Activated naive CD4-positive, alpha-beta T cell treated with Interleukin-2 at 50 U/mL for 16 hours (primary cell): ENCODE measurements at places on chromosomes 2 and 18.

DNA sequence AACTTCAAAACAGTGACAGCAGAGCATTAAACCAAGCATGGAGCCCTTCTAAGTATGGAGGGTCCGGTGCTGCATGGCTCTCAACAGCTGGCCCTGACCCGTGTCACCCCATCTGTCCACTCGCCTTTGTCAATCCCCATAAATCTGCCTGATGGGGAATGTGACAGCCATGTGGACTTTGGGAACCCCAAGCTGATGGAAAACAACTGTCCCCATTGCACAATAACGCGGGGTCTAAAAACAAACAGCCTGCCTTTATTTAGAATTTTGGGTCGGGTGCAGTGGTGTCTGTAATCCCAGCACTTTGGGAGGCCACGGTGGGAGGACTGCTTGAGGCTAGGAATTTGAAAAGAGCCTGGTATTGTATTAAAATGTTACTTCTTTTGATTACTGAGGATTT is 17.1 kb upstream of the THADA start:
- DNase-seq, result no peak

GRCh38 chr18:73549236-73549635 is 598.4 kb downstream of the FBXO15 start:
- no peak for DNase-seq

DNA sequence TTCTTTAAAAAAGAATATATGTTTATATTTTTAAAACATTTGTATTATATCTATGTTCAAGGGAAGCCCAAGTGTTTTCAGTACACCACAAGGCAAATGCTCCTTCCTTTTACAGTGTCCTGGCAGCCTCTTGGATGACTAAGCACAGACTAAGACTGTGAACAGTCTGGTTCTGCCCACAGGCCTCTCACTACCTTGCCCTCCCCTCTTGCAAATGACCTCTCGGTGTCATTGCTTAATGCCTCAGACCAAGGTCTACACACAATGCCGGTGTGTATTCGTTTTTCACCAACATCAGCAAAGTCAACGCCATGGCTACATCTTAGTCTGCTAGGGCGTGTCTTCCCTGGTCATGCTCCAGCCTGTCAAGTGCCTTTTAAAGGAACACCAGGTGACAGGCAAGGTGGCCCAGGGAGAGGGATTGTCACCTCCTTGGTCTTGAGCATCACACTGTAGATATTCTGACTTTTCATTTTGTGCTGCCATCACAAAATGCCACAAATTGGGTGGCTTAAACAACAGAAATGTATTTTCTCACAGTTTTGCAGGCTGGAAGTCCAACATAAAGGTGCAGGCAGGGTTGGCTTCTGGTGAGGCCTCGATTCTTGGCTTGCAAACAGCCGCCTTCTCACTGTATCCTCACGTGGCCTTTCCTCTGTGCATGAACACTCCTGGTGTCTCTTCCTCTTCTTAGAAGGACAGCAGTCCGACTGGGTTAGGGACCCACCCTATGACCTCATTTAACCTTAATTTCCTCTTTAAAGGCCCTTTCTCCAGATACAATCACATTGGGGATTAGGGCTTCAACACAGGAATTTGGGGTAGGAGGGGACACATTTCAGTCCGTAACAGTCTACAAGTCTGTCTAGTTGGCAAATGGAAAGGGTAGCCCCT is 266.5 kb downstream of the KLHL29 start:
- DNase-seq, result no peak

GRCh38 chr2:86417961-86418360 is 23.2 kb upstream of the KDM3A start:
- no peak for DNase-seq

GRCh38 chr2:39313575-39313974 is 69.8 kb upstream of the CDKL4 start:
- DNase-seq, result no peak

DNA sequence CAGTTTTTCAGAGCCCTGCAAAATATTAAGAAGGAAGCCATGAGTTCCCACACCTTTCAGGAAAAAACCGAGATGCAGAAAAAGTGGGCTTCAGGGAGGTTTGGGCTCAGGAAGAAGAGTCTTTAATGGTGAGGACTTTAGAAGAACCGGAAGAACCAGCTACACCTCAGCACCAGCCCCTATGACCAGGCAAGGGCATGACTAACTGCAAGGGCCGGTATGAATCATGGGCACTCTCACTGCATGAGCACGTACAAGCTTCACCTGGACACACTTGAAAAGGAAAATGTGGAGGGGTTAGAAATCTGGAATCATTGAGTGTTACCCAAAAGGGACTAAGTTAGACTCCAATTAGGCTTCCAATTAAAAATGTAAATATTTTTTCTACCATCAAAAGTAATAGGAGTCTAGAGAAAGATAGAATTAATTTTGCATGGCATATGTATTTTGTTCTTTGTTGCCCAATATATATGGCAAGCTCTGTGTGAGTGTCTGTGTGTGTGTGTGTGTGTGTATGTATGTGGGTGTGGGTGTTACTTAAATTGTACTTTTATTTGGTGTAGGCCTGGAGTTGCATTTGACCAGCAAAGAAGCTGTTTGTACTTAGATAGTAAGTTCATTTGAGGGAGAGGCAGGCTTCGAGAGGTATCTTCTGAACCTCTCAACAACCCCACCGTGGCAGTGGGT is 66.5 kb upstream of the THUMPD2 start:
- DNase-seq, result no peak

DNA sequence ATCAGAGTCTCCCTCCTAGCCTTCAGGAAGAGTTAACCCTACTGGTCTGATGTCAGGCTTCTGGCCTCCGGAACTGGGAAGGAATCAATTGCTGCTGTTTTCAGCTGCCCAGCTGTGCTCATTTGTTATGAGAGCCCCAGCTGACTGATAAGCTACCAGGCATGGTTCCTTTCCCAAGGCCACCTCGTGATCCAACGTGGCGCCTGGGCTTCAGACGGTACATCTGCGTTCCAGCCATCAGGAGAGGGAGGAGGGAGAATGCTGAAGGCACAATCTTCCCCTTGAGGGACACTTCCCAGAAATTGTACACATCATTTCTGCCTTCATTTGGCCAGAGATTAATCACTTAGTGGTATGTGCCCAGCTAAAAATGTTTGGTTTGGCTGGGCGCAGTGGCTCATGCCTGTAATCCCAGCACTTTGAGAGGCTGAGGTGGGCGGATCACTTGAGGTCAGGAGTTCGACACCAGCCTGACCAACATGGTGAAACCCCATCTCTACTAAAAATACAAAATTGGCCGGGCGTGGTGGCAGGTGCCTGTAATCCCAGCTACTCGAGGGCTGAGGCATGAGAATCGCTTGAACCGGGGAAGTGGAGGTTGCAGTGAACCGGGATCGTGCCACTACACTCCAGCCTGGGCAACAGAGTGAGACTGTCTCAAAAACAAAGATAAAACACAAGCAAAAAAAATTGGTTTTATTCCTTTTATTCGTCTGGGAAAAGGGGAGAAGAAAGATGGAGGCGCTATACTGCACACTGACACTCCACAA is 10.5 kb upstream of the ARMC9 start:
- DNase-seq, result no peak

GRCh38 chr2:26292646-26293045 is 47.9 kb downstream of the HADHB start:
- no peak for DNase-seq

- no peak for DNase-seq
These were observed 6.8 kb downstream of the HTR2B start for GRCh38 chr2:231117922-231118613.

DNA sequence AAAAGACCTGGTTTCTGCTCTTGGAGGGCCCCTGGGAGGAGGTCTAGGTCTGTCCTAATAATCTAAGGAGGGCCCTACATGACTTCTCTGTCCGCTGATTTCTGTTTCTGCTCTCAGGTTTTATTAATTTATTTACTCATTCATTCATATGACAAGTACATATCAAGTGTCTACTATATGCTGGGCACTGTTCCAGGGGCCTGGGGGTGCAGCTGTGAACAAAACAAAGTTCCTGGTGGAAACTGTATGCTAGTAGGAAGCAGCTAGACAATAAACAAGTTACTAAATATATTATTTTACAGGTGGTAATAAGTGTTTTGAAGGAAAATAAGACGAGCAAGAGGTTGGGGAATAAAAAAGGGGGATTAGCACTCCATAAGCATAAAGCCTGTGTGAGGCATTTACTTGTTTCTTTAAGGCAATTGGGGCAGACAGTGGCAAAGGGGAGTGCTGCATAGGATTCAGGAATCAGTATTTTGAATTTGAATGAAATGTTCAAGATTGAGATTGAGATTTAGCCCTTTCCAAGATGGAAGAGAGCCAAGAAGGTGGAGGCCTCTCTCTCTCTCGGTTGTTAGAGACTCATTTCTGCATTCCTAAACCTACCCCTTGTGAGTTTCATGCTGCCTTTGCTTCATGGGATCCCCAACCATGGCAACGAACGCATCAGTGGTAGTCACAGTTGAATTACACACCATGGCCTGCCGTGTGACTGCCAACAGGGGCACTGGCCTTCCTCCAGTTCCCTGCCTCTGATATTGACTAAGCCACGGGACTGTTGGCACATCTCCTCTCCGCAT is 28.3 kb downstream of the DRC1 start:
- no peak for DNase-seq

- DNase-seq, result no peak
These were observed 332.4 kb upstream of the KYNU start for GRCh38 chr2:142545036-142545435.

DNA sequence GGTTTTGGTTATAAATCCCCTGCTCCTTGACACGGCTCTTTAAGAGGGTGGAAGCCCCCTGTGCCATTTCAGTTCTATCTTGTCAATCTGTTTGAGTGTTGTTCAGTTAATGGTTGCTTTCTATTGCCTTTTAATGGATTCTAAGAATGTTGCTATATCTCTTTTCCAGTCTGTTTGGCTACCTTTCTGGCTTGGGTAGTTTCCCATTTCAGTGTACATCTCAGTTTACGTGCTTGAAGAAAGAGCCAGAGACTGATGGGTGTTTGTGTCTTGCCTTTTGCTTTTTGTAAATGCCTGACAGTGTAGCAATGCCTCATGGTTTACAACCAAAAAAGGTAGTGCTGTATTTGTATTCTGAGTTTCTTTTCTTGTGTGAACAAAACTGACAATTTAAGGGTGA is 45.3 kb downstream of the SPATS2L start:
- no peak for DNase-seq

GRCh38 chr2:32882816-32883810 is 63.6 kb upstream of the LTBP1 start:
- DNase-seq, result no peak

DNA sequence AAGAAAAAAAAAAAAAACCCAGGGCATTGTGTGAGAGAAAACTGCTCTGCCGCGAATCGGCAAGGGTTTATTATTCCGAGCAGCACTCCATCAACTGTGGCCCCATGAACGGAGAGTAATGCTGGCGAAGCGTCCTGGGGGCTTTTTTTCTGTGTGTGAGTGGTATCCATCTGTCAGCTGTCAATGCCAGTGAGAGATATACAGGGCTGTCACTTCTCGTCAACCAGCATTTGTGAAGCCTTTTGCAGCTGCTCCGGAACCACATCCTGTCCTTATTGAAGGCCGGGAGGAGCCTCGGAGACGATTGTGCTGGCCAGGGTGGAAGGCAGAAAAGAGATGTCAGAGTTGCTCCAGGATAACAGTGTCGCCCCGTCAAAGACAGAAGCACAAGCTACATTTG is 356.9 kb upstream of the SMIM21 start:
- DNase-seq, result no peak

GRCh38 chr18:10197097-10197496 is 257.3 kb upstream of the APCDD1 start:
- DNase-seq, result no peak

DNA sequence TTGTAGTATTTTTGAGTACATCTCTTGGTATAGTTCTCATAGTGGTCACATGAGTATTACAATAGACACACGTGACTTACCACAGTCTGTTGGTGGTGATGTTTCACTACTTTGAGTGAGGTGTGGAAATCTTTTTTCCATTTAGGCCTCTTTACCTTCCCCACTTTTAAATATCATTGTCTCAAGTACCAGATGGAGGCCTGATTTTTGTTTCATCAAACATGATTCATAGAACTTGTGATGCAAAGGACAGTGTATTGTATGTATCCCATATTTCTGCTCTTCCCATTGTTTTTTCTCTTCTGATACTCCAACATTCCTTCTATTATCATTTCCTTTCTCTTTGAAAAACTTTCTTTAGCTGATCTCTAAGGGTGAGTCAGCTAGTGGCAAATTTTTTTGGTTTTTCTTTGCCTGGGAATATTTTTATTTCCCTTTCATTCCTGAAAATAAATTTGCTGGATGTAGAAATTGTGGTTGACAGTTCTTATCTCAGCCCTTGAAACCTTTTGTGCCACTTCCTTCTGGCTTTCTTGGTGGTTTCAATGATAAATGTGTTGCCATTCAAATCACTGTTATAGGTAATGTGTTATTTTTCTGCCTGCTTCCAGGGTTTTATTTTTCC is 32.8 kb downstream of the RFX8 start:
- no peak for DNase-seq

GRCh38 chr18:36661999-36662398 is 166.8 kb downstream of the TPGS2 start:
- DNase-seq, result no peak

- DNase-seq, result no peak
These were observed 322.5 kb downstream of the LPIN1 start for GRCh38 chr2:12068796-12069538.

- DNase-seq, result no peak
These were observed 83.2 kb downstream of the CD8B2 start for GRCh38 chr2:106570316-106570715.

GRCh38 chr2:102435741-102436140 is 12.8 kb downstream of the IL18RAP start:
- no peak for DNase-seq

DNA sequence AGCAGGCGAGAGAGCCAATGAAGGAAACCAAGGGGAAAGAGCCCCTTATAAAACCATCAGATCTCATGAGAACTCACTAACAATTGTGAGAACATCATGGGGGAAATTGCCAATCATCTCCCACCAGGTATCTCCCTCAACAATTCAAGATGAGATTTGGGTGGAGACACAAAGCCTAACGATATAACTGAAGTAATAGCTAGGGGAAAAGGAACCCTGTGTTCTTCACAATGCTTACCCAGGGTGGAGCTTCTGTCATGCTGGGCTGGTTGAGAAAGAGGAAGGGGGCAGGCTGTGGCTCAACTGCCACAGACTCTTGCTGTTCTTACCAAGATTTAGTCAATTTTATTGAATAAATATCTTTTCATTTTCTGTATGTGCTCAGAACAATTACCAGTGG is 392.1 kb upstream of the HS6ST1 start:
- DNase-seq, result no peak
